H1 (cell line): ENCODE measurements at places on chromosomes 2 and 18.

DNA sequence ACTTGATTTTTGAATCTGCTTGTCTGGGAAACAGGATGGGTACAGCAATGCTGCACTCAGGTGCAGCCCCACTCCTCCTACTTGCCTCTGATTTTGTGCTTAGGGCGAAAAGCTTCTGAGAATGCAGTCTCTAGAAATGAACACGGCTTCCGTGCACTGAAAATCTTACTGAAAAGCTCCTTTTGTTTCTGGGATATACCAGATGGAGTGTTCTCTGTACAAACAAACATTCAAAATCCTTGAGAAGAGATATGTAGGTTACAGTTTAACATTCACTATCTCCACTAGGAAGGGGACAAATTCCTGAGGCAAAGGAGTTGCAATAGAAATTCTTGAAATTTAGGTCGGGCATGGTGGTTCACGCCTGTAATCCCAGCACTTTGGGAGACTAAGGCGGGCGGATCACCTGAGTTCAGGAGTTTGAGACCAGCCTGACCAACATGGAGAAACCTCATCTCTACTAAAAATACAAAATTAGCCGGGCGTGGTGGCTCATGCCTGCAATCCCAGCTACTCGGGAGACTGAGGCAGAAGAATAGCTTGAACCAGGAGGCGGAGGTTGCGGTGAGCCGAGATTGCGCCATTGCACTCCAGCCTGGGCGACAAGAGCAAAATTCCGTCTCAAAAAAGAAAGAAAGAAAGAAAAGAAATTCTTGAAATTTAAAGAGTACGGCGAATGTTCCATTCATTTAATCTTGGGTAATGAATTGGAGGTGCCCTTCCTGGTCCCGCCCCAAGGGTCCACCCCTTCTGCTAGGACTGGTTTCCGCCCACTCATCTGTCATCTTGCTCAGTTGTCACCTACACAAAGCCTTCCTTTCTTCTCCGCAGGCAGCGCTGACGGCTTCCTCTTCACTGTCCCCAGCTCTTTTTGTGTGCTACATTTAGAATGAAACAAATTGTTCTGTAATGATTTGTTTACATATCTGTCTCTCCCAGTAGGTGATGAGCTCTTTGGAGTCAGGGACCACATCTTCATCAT is 92.4 kb downstream of the SOCS6 start:
- no peak for DNase-seq

DNA sequence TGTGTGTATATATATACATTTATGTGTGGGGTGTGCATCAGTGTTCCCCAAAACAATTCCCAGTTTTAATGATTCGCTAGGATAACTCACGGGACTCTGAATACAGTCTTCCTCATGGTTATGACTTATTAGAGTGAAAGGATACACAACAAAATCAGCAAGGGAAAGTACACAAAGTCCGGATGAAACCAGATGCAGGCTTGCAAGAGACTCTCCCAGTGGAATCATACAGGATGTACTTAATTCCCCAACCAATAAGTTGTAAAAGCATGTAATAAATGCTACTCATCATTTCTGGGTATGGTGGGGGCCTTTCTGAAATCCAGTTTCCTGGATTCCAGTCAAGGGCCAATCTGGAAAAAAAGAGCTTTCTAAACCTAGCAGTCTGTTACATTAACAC is 654.1 kb upstream of the SYT4 start:
- DNase-seq: no peak

DNA sequence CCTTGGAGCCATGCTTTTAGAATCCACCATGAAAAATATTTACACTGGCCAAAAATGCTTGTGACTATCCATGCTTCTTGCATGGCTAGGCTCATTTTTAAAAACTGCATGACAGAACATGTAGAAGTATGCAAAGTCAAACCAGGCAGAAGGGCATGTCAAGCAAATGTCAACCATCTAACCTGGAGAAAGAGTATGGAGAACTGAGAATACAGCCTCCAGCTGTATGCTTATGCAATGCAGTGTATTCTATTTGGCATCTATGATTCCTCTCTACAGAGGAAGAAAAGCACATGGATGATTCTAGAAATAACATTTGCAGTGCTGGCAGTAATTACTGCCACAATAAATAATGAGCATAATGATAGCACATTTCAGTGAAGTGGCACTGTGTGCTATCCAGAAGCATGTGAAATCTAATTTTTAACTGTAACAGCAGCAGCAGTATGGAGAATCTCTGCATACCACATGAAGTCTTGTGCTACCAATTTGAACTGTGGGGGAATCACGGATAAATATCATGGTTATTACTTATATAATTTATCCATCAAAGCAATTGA is 87.3 kb upstream of the CCDC141 start:
- DNase-seq: no peak

- no peak for DNase-seq
Measured at GRCh38 chr18:47036927-47037578, 1.6 kb upstream of the ELOA2 start.

DNA sequence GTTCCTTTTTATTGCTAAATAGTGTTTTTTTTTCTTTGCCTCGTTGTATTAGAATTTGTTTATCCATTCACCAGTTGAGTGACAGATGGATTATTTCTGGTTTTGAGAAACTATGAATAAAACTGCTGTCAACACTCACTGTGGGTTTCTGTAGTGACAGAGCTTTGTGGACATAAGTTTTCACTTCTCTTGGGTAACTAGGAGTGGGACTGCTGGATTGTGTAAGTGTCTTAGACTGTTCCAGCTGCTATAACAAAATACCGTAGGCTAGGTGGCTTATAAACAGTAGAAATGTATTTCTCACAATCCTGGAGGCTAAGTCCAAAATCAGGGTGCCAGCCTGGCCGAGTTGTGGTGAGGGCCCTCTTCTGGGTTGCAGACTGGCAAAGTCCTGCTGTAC is 71.9 kb downstream of the TNFRSF11A start:
- no peak for DNase-seq

DNA sequence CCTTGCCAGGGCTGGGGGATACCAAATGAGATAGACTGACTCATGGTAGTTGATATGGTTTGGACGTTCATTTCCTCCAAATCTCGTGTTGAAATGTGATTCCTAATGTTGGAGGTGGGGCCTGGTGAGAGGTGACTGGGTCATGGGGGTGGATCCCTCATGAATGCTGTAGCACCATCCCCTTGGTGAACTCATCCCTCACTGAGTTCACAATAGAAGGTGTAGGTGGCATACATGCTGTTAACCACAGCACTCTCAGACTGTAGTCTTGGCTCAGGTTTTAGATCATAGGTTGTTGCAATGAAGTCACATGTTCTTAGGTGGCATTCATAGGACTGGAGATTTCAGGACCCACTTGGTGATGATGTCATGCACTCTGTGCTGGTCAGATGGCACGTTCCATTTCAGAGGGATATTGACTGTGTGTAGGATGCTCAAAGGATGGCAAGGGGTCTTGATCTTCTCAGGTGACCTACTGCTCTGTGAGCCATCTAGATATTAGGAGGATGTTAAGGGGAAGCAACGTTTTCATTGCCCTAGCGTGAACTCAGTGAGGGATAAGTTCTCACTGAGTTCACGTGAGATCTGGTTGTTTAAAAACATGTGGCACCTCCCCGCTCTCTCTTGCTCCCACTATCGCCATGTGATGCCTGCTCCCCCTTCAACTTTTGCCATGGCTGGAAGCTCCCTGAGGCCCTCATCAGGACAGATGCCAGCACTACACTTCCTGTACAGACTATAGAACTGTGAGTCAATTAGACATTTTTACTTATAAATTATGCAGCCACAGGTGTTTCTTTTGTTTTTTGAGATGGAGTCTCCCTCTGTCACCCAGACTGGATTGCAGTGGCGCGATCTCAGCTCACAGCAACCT is 73.8 kb upstream of the ACAA2 start:
- no peak for DNase-seq

- DNase-seq: no peak
Measured at GRCh38 chr2:12304564-12305171, 412.1 kb upstream of the TRIB2 start.

GRCh38 chr2:205657579-205657978 is 24.7 kb upstream of the NRP2 start:
- no peak for DNase-seq

DNA sequence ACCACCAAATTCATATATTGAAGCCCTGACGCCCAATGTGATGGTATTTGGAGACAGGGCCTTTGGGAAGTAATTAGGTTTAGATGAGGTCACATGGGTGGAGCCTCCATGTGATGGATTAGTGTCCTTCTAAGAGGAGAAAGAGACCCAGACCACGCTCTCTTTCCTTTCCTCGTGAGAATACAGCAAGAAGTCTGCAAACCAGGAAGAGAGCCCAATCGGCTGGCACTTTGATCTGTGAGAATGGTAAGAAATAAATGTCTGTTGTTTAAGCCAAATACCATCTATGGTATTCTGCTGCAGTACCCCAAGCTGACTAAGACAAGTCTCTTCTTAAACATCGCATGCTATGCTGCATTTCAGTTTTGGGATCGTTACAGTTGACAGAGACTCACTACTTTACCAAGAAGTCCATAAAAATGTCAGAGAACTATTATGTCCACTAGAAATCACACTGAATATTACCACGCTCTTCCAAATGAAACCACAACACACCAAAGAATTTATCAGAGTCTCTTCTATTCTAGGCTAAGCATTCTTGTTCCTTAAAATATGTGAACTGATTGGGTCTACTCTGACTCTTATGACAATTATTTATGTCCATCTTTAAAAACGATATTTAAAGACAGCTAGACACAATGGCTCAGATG is 48.5 kb downstream of the LPIN2 start:
- no peak for DNase-seq

DNA sequence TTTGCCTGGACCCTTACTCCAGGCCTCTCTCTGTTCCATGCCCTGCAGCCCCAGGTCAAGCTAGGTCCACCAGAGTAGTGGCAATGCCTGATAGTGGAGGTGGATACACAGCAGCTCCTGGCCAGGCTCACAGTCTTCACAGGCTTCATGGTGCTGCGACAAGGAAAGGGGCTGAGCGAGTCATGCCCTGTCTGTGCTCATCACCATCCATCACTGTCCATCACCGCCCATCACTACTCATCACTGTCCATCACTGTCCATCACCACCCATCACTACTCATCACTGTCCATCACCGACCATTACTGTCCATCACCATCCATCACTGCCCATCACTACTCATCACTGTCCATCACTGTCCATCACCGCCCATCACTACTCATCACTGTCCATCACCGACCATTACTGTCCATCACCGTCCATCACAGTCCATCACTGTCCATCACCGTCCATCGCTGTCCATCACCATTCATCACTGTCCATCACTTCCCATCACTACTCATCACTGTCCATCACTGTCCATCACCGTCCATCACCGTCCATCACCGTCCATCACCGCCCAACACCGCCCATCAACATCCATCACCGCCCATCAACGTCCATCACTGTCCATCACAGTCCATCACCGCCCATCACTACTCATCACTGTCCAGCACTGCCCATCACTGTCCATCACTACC is 57.1 kb upstream of the OTOS start:
- no peak for DNase-seq

DNA sequence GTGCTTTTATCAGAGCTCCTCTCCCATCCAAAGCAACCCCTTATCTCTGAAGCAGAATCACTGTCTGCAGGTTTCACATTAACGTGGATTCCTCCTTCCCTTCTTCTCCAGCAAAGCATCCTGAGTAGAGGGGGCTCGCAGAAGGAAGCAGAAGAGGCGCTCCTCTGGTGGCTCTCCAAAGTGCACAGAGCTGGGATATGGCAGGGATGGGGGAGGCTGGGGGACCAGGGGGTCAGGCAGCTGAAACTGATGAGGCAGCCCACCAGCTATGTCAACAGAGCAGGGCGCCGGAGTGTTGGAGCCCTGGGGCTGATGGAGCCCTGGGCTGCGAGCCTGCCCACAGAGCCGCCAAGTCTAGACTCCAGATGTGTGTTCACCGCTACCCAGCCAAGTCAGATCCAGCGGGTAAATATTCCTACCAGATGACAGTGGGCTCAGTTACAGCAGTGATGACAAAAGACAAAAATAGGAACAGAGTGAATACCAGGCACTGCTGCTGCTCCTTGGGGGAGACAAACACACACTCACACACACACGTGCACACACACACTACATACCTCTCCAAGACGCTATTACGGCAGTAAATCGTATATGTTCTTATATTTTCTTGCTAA is 678.3 kb upstream of the ID2 start:
- DNase-seq: no peak

DNA sequence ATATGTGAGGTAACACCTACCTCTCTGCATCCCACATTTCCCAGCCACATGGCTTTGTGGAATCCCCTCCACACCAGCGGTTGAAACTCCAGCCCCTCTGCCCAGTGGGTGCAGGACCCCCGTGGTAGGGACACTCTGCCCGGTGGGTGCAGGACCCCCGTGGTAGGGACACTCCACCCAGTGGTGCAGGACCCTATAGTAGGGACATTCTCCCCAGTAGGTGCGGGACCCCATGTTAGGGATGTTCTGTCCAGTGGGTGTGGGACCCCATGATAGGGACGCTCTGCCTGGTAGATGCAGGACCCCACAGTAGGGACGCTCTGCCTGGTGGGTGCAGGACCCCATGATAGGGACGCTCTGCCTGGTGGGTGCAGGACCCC is 11.5 kb downstream of the COPS9 start:
- DNase-seq: no peak

GRCh38 chr2:48883661-48884060 is 128.1 kb upstream of the LHCGR start:
- no peak for DNase-seq

- DNase-seq: no peak
Measured at GRCh38 chr2:79715338-79715737, 202.5 kb downstream of the CTNNA2 start.

- DNase-seq: no peak
Measured at GRCh38 chr18:21362831-21363230, 120.8 kb downstream of the GREB1L start.

DNA sequence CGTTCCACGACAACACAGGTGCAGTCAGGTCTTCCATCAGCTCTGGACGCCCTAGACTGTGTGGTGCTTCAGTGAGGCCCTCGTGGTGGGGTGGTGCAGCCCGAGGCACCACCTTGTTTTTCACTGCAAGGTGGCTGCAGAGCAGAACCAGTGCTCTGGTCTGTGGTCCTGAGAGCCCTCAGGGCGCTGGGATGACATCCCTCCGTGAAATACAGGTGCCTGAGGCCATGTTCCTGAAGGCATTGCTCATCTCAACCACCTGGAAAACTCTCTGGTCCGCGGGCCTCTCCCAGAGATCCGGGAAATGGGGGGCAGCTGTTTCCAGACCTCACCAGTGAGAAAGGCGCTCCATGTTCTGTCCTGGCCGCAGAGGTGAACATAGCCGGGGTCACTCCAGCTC is 119.2 kb downstream of the ACOXL start:
- no peak for DNase-seq

GRCh38 chr18:12155996-12156395 is 62.4 kb downstream of the ANKRD62 start:
- no peak for DNase-seq

- no peak for DNase-seq
Measured at GRCh38 chr2:109715313-109715805, 78.7 kb upstream of the RGPD5 start.

DNA sequence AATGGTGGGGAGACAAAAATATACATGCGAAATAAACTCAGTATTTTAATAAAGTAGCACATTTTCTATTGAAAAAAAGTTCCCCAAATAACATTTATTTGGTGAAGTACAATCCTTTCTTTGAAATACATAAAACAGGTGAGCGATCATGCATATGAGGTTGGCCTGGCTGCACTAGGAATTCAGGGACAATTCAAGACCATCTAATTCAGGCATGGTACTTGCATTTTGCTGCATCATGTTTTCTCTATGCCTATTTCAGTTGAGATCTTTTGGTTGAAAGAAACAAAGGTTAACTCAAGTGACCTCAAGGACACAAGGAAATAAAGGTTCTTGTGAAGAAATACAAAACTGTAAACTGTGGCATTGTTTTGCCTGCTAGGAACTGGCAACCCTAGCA is 19.8 kb upstream of the TAF4B start:
- DNase-seq: no peak

- no peak for DNase-seq
Measured at GRCh38 chr2:5845798-5846330, 153.7 kb downstream of the SOX11 start.
